Stimulated activated CD4-positive, alpha-beta T cell treated with anti-CD3 and anti-CD28 coated beads, Interleukin-12 subunit alpha, Interleukin-12 subunit beta, amount 100 ng/mL, for 48 hours (primary cell): ENCODE measurements at places on chromosomes 1 and 21.

DNA sequence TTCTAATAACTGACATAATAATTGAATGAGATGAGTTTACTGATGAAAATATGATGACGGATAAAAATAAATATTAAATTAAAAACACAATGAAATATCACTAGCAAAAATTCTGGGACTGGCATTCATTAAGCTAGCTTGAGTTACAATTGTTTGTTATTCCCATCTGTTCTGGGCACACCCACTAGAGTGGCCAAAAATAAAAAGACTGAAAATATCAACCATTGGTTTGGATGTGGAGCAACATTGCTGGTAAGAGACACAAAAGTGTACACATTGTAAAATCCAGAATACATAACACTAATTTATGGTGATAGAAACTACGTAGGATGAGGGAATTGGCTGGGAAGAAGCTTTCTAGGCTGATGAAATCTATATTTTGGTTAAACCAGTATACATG, 9.6 kb upstream of the NEK7 start:
- DNase-seq = no peak

DNA sequence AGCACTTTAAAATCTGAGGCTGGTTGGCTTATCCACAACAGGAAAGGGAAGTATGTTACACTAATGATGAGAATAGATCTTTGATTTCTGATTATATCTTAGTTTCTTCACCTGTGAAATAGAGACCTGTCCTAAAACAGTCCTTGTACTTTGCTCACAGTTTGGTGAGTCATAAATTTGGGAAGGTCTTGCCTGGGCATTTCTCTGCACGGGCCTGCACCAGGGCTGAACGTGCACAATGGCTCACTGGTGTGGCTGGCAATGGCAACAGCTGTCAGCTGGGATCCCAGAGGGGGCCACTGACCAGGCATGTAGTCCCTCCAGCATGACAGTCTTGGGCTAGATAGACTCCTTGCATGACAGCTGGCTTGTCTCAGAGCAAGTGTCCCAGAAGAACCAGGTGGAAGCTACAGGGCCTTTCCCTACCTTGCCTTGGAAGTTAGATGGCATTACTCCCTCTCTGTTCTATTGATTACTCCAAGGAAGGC, 367.4 kb downstream of the DISC1 start:
- DNase-seq = no peak

GRCh38 chr1:203127666-203128430, at the start of gene ADORA1:
ADORA1 (plus strand) TSS chr1:203127726; CDS start chr1:203128842, 1,116 bp downstream.
- DNase-seq = no peak

- no peak for DNase-seq
Observed at GRCh38 chr1:221454096-221454495, 287.8 kb downstream of the DUSP10 start.

DNA sequence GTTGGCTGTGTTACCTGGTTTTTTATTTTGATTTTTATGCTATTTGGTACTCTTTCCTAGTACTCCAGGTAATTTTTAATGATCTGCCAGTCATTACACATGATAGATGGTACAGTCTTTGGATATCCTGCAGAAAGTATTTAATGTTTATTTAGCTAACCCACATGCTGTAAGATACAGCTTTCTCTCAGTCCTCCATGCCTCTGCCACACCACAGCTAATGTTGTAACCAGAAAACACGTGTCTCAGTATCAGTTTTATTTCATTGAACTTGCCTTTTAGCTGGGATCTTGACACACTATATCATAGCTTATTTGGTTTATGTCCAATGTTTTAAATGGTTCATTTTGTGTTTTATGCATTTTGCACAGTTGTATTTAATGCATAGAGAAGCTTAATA, 1648.4 kb downstream of the KCNT2 start:
- no peak for DNase-seq

- DNase-seq = no peak
Observed at GRCh38 chr1:82225421-82226185, 424.9 kb downstream of the ADGRL2 start.

DNA sequence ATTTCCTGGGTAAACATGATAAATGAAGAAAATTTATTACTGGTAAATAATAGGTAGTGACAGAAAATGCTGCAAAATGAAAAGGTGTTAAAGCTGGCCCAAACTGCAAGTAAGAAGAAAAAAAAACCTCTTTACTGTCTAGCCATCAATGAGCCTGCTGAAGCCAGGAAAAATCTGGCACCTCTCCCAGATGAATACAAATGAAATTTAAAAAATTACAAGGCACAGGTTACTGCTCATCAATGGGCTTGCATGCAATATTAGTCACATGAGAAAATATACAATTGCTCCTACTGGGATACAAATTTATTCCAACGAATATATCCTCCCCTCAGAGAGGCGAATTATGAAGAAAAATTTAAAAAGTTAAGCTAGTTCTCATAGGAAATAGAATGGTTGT, 1422.5 kb downstream of the KCNT2 start:
- no peak for DNase-seq

DNA sequence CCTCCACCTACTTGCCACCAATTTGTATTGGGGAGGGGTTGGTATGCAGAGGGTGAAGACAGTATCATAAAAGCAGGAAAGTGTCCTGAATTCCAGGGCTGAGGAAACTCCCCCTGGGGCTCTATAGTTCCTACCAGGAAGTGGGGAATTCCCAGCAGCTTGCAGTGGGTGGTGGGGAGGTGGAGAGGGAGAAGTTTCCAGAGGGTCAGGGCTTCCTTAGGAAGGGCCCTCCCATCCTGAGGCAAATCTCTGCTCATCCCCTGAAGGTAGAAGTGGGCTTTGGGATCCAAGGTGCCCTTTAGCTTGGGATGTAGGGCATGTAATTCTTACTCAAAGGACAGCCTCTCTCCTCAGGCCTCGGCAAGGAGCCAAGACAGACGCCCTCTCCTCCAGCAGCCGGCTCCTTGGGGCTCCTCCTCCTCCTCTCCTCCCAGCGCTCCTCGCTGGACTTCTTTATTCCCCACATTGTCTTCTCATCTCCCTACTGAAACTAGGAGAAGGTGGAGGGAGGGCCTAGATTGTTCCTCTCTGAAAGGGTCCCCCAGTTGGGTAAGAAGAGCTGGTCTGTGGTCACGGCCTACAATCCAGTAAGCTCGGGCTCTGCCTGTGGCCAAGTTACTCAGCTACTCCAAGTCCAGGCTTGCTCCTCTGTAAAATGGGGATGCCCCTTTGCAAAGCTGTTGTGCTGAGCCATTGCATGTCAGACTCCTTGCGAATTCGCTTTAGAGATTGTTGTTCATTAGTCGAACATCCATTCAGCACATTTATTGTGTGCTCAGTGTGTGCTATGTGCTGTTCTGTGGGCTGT, 17.9 kb upstream of the CSF1 start:
- no peak for DNase-seq

- no peak for DNase-seq
Observed at GRCh38 chr1:184260382-184260781, 126.4 kb upstream of the C1orf21 start.

DNA sequence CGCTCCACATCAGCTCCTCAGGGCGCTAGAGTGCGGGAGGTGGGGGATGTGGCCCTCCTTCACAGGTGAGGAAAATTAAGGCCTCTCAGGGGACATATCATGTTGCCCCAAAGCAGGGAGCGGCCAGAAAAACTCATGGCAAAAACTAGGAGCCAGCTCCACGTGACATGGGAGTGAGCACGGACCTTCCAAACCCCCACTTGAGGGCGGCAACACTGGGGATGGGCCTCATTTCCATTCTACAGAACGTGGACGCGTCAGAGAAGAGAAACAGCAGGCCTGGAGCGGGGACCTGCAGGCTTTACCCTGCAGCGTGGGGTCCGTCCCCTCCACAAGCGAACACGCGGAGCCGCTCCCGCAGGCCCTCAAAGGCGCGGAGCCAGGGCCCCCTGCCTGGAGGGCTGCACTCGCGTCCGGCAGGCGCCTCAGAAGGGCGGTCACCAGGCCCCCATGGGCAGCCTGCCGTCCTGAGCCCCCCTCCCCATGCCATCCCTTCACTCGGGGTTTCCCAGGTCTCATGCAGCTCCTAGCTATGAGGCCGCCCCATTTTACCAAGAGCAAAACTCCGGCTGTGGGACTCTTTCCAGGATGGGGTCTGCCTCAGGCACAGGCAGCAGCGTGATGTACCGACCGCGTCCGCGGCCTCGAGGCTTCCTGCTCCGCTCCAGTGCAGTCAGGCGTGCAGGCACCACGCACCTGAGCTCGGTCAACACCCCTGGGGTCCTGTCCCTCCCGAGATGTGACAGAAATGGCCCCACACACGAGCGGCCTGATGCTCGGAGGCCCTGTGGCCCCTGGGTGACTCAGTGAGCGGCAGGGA, 5.5 kb downstream of the CFAP410 start:
- no peak for DNase-seq

GRCh38 chr1:70587872-70588366, 176.9 kb downstream of the CTH start:
- no peak for DNase-seq

- no peak for DNase-seq
Observed at GRCh38 chr1:108862017-108862610, 5.2 kb upstream of the AKNAD1 start.
